Epithelial cell of proximal tubule (primary cell): ENCODE measurements at places on chromosomes 1 and 21. TPM values are rescaled to one million over a fixed set of nuclear protein-coding genes. Genes with fewer than 3 reads are reported as not detected.

DNA sequence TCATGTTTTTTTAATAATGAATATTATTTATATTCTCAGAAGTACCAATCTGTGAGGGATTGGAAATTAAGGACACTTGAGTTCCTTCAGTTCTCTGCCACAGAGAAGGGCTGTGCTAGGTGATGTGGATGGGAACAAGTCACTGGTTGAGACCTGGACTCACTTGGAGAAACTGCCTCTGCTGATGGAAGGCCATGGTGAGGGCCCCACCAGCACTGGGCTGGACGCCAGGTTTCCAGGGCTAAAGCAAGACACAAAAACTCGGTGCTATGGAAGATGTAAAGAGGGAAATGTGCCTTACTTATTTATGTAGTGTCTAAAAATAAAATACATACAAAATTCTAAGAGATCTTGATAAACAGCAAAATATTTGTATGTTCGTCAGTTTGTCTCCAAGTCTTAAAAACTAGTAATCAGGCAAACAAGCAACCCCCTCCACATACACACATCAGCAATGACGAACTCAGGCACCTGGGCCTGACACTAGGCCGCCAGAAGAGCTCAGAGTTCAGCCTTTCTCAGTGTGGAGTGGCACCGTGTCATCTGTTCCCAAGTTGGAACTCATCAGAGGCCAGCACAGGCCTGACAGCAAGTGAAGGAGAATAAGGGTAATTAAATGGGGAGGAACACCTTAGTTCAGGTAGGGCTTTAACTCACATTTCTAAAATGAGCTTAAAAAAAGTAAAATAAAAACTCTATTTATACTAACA lies 19.6 kb downstream of the SIPA1L2 start:
- no peak for DNase-seq

The TRIM67 gene
- total RNA-seq: not detected in 2 replicates

GRCh38 chr1:231924180-231924579 lies 297.6 kb downstream of the DISC1 start:
- no peak for DNase-seq

The TMEM269 gene
- total RNA-seq: not detected in 2 replicates

- no peak for DNase-seq
These were observed 27.6 kb upstream of the COL18A1 start for GRCh38 chr21:45377325-45377709.

The ADGRB2 gene
- total RNA-seq: 0.65 and 1.2 TPM in 2 replicates

DNA sequence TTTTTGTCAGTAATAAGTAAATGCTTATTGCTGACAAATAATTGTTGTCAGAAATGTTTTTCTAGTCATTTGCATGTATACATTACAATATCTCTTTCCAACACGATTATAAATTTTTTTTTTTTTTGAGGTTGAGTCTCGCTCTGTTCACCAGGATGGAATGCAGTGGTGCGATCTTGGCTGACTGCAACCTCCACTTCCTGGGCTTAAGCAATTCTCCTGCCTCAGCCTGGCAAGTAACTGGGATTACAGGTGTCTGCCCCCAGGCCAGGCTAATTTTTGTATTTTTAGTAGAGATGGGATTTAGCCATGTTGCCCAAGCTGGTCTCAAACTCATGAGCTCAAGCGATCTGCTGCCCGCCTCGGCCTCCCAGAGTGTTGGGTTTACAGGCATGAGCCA lies 72.0 kb upstream of the ATF3 start:
- no peak for DNase-seq

The WNT9A gene
- 2.1 and 2.7 TPM in 2 replicates for total RNA-seq

GRCh38 chr1:31688233-31688918 lies 15.4 kb downstream of the COL16A1 start:
- no peak for DNase-seq

GRCh38 chr1:233700338-233700737 lies 86.4 kb downstream of the KCNK1 start:
- DNase-seq: no peak

The IGSF21 gene
- total RNA-seq: not detected in 2 replicates
